ENCODE measurements at places on chromosomes 3 and 15.
A peak's percentile ranks its signal among the peaks of the same experiment; 100 is the strongest.

DNA sequence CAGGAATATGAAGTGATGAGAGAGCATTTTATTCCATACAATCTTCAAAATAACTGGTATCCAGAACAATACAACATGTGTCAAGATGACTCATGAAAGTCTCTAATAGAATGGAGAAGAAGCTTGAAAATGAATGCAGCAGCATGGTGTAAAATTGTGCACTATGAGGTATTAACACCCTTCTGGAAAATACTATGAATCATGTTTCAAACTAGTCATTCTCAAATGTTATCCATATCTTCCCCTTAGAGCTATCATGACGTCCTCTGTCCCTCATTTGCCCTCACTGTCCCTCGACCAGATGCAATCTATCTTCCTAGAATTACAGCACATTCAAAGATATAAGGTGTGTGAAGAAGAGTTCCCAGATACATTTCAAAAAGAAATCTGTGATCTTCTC, 198.2 kb downstream of the NECTIN3 start:
- DNase-seq, result no peak

DNA sequence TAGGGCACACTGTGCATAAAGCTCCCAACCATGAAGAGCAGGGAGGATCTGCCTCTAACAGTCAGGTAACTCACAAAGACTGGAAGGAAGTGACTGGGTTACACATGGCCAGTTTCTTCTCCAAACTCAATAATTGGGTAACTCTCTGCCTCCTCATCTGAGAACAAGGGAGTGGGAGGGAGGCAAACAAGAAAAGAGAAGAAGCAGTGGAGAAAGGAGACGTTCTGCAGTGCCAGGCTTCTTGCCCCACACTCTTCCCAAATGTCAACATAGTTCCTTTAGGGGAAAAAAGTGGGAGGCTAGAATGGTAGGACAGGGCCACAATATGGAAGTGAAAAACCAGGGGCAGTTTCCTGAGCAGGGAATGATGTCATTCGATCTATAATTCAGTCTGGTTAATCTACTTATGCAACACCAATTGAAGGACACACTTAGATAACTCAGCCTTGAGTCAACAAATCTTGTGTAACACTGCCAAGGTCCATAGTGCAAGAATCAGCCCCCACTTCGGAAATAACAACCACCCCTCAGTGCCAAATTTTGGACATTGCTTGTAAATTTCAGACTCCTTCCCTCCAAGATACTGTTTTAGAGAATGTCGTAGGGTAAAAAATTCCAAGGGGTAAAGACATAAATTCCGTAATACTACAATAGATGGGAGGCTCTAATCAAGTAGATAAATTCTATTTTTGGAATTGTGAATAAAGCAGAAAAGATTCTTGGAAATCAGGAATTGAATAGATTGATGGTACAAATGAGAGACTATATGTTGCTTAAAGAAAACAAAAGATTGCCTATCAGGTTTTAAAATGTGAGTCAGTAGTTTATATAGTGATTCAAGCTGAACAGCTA, 143.0 kb downstream of the LPP start:
- DNase-seq, result no peak

DNA sequence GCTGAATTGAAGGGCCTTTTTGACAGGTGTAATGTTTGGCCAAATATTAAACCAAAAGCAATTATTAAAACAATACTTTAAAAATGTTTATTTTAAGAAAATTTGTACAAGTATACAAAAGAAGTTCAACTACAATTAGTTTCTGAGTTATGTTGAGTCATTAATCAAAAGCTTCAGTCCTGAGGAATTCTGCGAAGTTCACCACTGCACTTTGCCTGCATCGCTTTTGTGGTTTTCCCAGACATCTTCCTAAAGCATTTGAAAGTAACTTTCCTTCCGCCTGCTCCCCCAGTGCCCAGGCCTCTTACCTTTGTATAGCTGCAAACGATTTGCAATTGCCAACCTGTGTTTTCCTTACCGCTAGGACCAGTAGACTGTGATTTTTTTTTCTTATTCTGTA, 69.5 kb downstream of the KCNAB1 start:
- DNase-seq, result no peak

- no peak for DNase-seq
Measured at GRCh38 chr15:89575656-89576416, 567 bp downstream of the TICRR start.

- DNase-seq, result peak; percentile 18
Measured at GRCh38 chr15:94164202-94164807, 67.1 kb upstream of the MCTP2 start.

GRCh38 chr3:55882006-55882405, 394.9 kb upstream of the WNT5A start:
- DNase-seq, result no peak

DNA sequence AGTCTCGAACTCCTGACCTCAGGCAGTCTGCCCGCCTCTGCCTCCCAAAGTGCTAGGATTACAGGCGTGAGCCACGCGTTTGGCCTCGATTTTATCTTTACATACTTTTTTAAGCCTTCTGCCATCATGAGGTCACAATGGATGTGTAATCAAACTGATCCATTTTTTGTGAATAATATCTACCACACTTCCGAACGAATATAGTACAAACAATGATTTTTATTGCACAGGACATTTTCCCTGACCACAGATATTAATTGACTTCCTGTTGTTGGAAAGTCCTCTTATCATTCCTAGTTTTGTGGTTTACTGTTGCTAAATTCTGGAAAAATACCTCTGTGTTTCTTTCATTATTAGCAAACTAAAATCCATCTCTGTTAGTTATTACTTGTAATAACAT, 68.9 kb downstream of the MINDY2 start:
- DNase-seq, result no peak

DNA sequence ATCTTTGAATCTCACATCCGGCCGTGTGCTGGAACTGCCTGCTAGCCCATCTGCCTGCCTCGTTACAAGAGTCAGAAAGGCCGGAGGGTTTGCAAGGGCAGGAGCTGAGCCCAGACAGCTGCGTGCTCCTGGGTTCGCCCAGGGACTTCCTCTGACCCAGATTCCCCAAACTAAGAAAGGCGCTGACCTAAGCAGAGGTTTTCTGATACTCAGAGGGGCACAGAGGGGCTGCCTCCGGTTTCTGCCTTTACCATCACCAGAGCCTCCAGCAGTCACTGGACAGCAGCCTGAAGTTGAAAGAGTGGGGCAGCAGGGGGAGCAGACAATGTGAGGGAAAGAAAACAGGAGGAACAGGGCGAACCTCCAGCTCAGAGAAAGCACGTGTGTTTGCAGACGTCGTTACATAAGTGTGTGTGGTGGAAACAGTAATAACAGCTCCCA, 33.4 kb upstream of the RAD18 start:
- no peak for DNase-seq

DNA sequence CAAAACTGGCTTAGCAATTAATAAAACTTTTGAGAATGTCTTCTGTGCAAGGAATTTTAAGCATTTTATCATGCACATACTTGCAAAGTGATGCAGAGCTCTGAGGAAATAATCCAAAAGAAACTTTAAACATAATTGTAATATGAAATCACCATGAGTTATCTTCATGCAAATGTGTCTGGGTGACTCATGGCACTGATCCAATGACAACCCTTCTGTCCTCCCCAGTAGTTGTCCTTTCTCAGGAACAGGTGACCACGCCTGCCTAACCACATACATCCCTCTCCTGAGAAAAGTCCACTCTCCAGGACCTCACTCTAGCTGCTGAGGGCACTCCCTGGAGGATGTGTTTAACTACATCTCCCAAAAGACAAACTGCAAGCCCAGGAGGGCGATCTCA, 530.6 kb upstream of the IL12A start:
- DNase-seq, result no peak

DNA sequence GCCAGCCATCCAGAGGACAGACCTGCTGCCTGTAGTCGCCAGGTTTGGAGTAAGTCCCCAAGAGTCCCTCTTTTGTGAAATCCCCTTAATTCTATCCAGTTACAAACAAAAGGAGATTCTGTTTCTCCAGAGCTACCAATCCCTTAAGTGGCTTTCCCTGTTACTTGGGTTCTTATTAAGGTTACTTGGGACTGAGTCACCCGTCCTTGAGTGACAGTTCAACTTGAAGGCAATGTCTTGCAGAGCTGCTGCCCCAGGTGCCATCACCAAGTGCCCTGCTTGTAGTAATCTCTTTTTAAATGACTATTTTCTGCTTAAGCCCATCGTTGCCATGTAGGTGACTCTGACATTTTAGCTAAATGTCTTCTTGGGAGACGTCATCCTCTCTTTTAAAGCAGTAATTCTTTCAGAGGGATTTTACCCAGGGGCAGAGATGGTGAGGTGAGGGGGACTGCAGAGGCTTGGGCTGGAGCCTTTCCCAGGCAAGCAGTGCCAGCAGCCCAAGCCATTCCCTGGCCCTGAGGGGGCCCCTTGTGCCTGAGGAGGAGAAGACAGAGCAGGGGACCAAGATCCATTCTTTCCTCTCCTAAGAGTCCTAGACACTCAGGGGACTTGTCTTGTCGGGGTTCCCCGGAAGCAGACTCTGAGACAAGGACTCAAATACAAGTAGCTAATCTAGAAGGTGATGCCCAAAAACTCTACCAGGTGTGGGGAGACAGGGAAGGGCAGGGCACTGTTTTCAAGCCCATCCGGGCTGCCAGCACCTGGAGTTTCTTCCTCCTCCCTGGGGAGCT, 253.7 kb downstream of the PLCL2 start:
- DNase-seq, result no peak

DNA sequence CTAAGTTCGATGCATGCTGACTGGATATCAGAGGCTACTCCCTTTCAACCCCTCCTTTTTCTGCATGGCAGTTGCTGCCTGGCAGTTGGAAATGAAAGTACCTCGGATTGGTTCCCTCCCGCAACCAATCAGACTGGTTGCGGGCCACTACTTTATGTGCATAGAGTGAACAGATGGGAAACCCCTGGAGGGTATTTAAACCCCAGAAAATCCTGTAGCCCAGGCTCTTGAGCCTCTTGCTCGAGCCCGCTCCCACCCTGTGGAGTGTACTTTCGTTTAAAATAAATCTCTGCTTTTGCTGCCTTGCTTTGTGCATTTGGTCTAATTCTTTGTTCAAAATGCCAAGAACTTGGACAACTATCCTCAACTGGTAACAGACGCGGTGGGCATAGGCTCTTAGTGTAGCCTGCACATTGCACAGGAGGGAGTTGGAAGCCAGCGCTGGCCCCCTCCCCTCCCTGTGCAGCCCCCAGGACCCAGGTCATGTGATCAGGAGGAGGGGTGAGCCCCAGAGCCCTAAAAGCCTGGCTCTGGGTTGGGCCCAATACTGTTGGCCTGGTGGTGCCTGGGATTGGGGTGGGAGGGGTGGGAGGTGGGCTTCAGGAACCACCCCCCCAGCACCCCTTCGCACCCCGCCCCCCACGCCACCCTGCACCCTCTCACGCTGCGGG, 26.8 kb downstream of the RHCG start:
- DNase-seq, result no peak
